Gastroesophageal sphincter (tissue), 4 donors: ENCODE measurements at places on chromosomes 6 and 20. TPM values are rescaled to one million over a fixed set of nuclear protein-coding genes. Genes with fewer than 3 reads are reported as not detected.

GRCh38 chr6:140677781-140678528, 1303.5 kb upstream of the CITED2 start:
- ATAC-seq: peak; percentile 48

- ATAC-seq: no peak
These were observed 99.9 kb downstream of the JAG1 start for GRCh38 chr20:10573951-10574339.

ME1 gene
- total RNA-seq: 33.3 TPM

- ATAC-seq: no peak
These were observed 40.1 kb upstream of the NNAT start for GRCh38 chr20:37480919-37481318.

DNA sequence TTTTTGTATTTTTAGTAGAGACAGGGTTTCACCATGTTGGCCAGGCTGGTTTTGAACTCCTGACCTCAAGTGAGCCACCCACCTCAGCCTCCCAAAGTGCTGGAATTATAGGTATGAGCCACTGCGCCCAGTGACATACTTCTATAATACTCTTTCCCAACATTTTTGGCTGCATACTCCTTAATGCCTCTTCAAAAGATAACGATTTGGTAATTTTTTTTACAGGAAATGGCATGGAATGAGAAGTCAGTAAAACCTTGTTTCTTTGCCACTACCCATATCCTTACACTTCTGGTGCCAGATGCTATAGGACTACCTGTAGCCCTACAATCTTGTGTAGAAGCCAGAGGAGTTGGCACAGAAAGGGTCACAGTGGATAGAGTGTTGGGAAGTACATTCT, 41.4 kb upstream of the SGK1 start:
- no peak for ATAC-seq

FAM209A gene
- total RNA-seq: not detected

DNA sequence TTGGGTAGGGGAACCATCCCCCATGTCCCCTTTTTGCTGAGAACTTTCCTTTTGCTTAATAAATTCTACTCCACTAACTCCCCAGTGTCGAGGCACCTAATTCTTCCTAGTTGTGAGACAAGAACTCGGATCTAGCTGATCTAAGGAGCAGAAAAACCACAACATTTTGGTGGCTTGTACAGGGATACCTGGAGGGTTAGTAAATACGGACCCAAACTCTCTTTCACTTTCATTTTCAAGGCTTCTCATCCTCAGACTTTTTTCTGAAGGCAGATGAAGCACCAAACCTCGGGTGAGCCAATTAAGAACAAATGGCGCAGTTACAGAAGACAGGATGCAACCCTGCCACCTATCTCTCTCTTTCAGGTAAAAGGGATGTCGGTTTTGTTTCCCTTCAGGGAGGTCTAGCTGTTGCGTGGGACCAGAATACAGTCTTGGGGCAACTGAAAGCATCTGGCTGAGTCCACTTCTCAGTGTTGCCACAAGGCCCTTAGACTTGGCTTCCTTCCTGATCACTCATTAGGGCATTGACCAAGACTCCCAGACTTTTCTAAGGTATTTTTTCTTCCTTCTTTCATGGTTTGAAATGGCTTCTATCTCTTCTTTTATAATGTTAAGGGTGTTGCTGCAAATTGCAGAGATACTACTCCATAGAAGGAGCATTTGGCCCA, 11.1 kb upstream of the HTR1B start:
- no peak for ATAC-seq

GRCh38 chr20:48155268-48155667, 370.0 kb upstream of the SULF2 start:
- ATAC-seq: no peak

DNA sequence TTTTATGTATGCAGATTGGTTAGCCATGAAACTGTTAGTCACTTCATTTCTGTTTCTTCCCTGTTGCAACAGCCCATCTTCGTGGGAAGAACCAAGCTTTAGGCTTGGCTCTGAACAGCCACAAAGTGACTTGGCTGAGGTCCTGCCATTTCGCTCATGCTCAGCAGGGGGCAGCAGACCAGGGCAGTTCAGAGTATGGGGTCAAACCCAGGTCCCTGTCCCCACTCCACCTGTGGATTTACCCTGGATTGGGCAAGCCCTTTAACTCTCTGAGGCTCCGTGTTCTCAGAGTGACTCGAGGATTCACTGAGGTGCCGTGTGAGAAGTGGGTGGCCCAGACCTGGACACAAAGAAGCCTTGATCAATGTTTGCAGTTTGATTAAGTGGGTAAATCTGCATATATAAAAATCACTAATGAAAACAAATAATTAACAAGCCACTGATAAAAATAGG, 19.8 kb upstream of the MAP1LC3A start:
- ATAC-seq: peak; percentile 72

GRCh38 chr20:34249291-34249690, 8.1 kb downstream of the ASIP start:
- no peak for ATAC-seq

OPN5 gene
- 0.08 TPM for total RNA-seq

LY6G6D gene
- not detected for total RNA-seq

DNA sequence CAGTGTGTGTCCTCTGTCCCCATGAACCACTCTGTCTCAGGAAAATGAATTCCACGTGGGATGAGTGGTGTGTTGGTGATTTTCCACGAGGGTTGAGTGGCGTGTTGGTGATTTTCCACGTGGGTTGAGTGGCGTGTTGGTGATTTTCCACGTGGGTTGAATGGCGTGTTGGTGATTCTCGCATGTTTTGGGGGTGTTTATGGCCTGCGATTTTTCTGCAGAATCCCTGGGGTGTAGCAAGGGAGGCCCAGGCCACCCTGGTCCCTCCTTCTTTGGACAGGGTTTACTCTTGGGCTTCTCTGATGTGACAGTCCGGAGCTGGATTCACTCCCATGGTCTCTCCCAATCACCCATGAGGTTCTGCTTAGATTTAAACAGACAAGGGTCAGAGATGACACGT, 90.6 kb upstream of the FRMD1 start:
- ATAC-seq: no peak

GRCh38 chr20:19929481-19930145, 87.5 kb upstream of the NAA20 start:
- ATAC-seq: no peak

- no peak for ATAC-seq
These were observed 198.5 kb downstream of the TBXT start for GRCh38 chr6:165969184-165969583.

BPIFA1 gene
- total RNA-seq: not detected

DNA sequence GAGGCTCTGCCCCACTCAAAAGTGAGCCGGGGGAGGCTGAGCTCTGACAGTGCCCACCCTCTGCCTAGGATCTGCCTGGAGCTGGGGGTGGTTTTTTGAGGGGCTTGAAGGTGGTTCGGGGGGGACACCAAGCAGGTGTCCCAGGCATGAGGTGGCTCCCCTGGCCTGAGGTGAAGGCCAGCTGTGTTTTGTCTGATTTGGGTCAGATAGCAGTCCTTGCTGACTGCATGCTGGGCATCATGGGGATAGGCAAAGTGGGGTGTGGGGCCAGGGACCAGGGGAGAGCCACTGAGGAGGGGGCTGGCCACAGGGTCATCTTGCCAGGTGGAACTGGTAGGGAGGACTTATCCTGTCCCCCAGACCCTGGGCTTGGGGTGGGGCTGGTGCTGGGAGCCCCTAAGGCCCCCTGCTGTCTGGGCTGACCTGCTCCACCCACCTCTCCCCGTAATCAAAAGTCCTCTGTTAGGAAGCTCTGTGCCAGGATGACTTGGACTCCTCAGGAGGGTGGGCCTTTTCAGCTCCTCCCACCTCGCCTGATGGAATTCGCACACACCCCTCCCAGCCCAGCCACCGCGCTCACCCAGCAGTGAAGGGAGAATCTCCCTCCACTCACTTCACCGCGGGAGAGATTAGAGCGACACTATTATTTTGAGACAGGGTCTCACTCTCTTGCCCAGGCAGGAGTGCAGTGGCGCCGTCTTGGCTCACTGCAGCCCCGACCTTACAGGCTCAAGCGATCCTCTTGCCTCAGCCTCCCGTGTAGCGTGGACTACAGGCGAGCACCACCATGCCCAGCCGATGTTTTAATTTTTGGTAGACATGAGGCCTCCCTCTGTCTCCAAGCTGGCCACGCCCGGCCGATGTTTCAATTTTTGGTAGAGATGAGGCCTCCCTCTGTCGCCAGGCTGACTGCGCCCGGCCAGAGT, 1.5 kb upstream of the COL9A3 start:
- ATAC-seq: peak; percentile 45

PDYN gene
- total RNA-seq: not detected

GRCh38 chr6:37663019-37663810, 34.5 kb downstream of the MDGA1 start:
- no peak for ATAC-seq

DNA sequence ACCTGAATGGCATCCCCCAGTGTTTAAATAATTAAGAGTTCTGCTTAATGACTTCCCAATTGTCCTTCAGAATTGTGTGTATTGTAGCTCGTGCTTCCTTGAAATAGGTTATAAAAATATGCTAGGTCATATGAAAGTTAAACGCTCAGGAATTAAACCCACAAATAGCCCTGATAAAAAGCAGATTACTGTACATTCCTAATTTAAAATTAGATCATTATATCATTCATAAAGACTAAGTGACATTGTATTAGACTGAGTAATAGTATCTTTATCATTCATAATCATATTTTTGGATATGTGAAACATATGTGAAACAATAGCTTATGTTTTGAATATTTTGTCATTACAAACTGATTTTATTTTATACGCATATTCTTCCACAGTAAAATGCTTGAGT, 1706.7 kb downstream of the HACE1 start:
- ATAC-seq: no peak

DNA sequence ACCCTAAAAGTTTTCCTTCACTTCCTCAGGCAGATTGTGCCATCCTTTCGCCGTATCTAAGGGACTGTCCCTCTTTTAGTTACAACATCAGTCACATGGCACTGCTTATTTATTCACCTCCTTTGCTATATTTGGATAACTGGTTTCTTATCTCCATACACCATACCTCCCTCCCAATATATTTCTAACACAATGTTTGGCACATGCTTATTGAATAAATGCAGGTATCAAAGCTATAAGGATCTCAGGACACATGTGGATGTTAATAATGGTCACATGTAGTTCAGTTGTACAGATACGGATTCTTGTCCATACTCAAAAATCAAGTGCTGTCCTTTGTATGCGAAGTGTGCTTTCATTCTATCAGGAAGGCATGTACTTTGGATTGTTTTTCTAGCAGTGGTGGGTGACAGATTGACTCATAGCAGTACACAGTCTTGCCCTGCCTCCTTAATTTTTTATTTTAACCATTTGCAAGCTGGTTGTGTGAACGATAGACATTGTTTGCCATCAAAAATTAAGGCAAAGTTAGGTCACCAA, 407.1 kb upstream of the RUNX2 start:
- ATAC-seq: no peak

DNA sequence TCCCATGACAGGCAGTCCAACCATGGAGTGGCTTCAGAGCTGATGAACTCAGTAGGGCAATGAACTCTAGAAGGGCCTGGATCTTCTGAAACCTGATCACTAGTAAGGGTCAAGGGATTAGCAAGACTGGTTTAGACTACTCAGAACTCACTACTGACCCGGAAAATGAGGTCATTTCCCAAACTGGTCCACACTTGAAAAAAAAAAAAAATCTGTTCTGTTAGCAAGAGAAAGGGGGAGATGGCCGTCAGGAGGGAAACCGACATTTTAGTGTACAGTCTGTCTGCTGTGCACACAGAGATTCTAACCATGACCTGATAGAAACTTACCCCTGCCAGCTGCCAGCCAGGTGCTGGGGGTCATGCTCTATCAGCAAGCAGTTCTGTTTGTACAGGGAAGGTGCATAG, 262.4 kb upstream of the AGPAT4 start:
- ATAC-seq: no peak

DNA sequence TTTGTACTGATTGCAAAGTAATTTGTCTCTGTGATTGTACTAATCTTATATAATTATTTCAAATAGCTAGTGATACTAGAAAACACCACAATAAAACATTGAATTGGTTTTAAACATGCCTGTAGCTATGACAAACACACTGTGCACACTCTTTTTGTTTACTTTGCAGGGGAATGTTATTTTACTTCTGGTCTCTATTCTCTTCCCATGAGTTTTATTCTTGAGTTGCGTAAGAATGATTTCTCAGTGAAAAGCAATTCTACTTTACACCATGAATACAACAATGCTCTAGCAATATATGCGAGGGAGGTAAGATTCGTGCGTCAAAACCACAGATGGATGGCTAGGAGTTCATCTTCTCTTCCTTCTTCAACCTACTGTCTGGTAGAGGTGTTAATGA, 68.4 kb upstream of the PHACTR1 start:
- no peak for ATAC-seq

- no peak for ATAC-seq
These were observed 83.8 kb downstream of the UST start for GRCh38 chr6:148830614-148831013.

GRCh38 chr6:118865100-118865391, 28.9 kb upstream of the ASF1A start:
- ATAC-seq: no peak

- peak; percentile 78 for ATAC-seq
These were observed 32.1 kb upstream of the MANEA start for GRCh38 chr6:95545226-95545625.

TREM2 gene
- 1.7 TPM for total RNA-seq
